ENCODE measurements at places on chromosomes 16 and 17.
A peak's percentile ranks its signal among the peaks of the same experiment; 100 is the strongest.

DNA sequence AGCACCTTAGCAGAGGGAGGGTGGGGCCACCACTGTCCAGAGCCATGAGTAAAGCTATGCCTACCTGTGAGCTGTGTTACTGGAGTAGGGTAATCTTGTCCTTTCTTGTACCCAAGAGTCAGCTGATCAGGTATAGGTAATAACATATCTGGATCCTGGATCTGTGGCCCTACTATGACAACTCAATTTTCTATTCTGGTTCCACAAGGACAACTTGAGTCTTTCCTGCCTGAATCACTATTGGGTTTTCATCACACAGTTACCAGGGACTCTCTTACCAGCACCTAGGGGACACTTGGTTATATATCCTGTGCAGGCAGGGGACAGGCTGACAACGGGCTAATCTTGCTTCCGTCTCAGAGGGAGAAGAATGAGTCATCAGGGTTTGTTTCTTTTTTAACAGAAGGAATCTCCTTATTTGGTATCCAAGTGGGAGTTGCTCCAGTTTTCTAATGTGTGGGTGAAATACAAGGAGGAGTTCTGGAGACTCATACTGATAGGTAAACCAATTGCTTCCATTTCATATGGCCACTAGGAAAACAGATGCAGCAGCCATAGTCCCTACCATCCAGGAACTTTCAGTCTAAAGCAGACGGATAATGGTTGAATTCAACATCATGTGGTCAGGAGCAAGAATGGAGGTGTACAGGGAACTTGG, 6.8 kb downstream of the ZNF267 start:
- DNase-seq, result peak; percentile 36

- no peak for DNase-seq
These were observed 19.9 kb downstream of the COTL1 start for GRCh38 chr16:84597931-84598351.

DNA sequence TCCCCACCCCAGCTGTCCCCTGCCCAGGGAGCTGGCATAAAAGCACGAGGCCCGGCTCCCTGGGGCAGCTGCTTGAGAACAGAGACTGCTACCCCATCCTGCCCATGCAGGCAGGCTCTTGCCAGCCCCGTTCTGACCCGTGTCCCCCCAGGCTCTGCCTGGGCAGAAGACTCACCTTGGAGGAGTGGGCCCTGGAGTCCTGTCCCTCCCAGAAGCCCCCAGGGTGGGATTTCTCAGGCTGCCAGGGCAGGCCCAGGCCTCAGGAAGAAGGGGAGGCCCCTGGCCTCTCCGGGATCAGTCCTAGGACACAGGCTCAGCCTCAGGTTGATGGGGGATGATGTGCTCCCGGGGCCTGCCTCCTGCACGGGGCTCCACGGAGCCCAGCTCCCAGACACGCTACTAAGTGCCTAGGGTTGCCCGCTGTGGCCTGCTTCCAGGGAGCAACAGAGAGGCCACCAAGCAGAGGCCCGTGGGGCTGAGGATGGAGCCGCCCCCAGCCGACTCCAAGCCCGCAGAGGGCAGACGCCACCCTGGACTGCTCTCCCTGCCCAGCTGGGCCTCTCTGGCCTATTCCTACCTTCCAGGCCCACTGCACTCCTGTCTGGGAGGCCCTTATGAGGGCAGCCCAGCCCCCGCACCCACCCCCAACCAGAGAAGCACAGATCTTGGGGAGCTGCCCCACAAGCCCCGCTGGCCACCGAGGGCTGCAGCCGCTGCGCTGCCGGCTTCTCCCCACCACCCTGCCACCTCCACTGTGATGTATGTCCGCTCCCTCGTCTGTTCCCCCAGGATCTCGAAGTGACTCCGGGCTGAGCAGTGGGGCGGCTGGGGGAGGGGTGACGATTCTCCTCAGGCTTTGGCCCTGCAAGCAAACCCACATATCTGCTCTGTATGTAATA, 1.7 kb downstream of the NME3 start:
- DNase-seq, result no peak

- no peak for DNase-seq
These were observed 41.1 kb upstream of the SOX9 start for GRCh38 chr17:72079700-72080099.

DNA sequence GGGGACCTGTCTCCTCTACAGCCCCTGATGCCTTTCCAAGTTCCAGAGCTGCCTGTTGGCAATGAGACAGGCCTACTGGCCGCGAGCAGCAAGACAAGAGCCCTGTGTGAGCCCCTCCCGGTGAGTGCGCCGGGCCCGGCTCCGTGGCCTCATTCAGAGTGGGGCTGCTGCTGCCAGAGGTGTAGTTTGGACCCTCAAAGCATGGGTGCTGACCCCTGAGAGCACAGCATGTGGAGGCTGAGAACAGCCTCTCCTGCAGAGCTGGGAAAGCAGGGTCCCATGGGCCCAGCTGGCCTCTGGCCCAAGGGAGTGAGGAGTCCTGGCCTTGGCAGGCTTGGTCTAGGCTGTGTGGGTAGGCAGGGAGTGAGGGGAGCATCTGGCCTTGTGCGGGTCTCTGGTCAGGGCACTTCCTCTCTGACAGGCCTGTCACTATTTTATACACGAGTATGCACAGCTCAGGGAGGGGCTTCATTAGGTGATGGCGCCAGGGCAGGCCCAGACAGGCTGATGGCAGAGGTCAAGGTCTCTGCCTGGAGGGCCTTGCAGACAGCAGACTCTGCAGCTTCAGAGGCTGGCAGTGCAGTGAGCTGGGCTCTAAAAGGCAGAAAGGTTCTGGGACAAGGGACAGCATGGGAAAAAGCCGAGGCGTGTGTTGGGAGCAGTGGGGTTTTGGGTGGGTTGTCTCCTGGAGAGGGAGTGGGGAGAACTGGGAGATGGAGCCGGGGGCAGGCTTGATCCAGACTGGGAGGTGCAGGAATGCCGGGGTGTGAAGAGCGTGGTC, 43.4 kb downstream of the ADCY7 start:
- DNase-seq, result no peak

DNA sequence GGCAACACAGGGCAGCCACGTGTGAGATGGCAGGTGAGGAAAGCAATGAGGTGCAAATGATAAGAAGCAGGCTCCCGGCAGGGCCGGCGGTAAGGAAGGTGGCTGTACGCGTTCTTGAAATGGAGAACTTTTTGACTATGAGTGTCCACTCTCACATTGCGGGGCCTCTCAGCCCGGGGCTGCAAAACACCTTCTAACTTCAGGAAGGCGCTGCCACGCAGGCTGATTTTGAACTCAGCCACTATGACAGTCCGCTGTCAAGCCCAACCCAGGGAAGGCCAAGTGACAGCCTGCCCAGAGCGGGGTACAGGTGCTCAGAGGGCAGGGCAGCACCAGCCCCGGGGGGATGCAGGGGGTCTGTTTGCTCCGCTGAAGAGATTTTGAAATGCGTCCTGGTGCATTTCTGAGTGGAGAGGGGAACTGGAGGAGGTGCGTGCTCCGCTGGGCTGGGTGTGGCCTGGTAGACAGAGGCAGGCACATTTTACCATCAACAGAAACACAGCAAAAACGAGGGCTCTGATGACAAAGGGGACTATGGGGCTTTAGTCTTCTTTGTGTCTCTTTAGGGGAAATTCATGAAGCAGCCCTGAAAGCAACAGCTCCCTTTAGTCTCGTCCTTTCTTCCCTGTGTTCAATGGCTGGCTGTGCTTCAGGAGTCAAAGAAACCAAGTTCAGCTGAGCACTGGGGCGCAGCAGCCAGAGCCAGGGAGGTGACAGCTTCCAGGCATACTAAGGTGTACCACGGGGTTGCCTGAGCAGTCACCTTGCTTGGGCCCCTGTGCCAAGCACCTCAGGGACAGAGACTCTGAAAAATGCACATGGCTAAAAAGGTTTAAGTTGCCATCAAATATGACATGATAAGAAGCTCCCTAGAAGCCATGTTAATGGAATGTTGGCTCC, 14.6 kb upstream of the SREBF1 start:
- no peak for DNase-seq

DNA sequence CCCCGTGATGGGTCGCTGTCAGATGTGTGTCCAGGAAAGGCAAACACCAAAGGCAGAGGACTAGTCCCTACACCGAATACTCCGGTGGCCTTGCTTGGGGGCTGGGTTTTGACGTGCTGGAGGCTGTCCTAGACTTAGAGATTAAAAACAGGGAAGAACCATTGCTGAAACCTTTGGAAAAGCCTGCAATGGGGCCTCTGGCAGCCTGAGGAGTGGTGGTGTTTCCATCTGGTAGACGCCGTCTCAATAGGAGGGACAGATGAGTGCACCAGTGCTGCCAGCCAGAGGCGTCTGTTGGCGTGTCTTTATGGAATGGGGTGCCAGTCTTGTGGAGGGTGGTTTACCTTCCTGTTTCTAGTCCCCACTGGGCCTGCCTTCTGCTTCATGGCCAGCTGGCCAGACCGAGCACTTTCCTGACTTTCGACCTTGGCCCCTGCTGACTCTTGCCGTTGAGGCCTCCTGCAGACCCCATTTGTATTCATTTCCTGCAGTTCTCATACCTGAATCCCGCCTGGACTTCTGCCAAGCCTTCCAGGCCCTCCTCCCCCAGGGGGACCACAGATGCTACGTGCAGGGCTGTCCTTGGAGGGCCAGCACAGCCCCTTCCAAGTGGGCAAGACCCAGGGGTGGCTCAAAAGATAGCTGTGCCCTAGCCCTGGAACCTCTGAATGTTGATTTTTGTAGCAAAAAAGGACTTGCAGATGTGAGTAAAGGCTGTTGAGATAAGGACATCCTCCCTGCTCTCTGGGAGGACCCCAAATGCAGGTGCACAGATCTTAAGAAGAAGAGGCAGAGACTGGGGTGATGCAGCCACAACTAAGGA, 1.9 kb upstream of the DNASE1 start:
- no peak for DNase-seq

DNA sequence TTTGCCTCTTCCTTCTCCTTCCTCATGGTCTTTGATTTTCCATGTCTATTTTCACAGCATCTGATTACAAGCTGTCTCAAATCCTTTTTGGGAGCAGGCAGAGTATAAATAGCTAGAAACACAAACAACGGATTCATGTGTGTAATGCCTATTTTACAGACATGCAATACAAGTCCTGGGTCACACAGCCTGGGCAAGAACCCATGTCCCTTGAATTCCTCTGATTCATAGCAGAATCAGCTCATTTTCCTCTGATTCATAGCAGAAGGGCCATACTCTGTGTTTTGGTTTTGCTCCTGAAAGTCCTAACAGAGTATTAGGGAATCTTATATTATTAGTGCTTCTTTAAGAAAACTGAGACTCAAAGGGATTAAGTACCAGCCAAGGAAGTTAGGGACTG, 71.3 kb downstream of the IRX5 start:
- DNase-seq, result no peak

DNA sequence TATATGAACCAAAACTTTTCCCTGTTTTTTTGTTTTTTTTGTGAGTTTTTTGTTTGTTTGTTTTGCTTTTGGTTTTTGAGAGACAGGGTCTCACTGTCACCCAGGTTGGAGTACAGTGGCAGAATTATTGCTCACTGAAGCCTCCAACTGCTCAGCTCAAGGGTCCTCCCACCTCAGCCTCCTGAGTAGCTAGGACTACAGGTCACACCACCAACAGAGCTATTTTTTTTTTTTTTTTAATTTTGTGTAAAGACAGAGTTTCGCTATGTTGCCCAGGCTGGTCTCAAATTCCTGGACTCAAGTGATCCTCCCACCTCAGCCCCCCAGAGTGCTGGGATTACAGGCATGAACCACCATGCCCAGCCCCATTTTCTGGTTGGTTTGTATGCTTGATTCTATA, 28.6 kb downstream of the CMTM4 start:
- no peak for DNase-seq

- DNase-seq, result no peak
These were observed at the start of gene KRTAP1-5 for GRCh38 chr17:41026715-41027471. TSS of gene KRTAP1-5 (minus strand) at chr17:41027208. CDS start at chr17:41027155, 53 bp downstream.

DNA sequence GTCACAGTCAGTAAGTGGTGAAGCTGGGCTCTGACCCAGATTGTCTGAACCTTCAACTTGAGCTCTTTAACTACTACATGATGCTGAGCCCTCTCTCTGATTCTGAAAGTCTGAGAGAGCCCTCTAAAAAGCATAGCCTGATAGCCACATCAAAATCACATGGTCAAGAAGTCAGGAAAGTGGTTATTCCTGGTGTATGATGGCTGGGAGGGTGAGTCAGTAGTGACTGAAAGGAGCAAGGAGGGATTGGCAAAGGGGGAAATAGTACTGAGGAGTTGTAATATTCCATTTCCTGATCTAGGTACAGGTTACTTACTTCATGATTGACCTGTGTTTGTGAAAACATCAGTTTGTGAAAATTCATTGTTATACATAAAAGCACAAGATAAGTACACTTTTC, 89.1 kb downstream of the SSH2 start:
- DNase-seq, result no peak

GRCh38 chr16:79037521-79038373, 562.8 kb downstream of the MAF start:
- DNase-seq, result no peak

DNA sequence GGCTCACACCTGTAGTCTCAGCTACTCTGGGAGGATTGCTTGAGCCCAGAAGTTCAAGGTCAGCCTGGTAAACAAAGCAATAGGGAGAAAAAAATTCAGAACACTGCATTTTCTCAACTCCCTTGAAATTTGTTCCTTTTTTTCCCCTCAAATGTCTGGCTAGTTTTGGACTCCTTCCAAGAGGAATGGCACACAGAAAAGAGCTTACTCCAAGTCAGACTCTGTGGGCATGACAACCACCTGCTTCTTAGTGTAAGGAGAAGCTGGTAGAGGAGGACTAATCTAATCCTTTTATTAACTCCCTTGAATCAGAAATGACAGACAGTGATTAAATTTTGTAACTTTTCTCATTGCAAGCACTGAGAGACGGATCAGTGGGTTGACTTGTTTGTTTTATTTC, 27.9 kb upstream of the HYDIN start:
- DNase-seq, result no peak

- DNase-seq, result no peak
These were observed 119.0 kb downstream of the SPECC1 start for GRCh38 chr17:20128036-20128667.

DNA sequence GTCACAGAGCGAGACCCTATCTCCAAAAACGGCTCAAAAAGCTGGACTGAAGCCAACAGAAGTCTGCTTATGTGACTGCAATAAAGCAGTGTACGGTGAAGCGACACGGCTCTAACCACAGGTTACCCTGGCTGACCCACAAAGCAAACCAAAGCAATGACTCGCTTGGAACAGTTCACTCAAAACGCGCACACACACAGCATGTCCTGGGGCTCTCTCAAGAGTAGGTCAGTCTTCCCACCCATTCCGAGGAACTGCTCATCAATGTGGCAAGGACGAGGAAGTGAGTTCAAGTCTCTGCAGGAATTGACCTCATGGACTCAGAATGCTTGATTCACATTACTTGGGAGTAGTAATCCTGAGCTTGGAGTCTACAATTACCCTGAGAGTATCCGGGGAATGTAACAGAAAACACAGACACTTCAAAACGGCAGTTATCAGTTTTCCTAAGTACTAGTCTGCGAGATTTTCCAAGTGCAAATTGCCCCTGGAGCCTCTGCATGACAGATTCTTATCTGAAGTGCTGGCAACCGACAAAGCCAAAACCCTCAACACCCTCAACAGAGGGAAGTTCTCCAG, 25.4 kb downstream of the PELP1 start:
- DNase-seq, result peak; percentile 57

- DNase-seq, result no peak
These were observed 996 bp downstream of the SLC25A10 start for GRCh38 chr17:81713004-81713555.

All from RWPE1 (cell line).